T-helper 1 cell (primary cell): ENCODE measurements at places on chromosomes 5 and 9.

DNA sequence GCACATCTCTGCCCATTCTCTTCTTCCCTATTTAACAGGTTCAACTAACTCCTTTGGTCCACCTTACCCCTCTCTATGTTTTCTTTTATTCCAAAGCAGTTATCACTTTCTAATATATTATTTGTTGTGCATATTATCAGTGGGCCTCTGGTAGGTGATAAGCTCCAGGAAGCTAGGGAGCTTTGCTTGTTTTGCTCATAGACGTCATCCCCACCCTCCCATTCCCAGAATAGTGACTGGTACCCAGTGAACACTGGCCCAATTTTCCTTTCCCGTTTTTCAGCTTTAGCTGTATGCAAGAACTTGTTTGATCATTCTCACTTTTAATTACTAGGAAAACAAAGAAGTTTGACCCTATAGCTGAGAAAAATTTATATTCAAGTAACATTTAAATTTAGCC, 6.9 kb downstream of the ABHD17B start:
- DNase-seq, result no peak

DNA sequence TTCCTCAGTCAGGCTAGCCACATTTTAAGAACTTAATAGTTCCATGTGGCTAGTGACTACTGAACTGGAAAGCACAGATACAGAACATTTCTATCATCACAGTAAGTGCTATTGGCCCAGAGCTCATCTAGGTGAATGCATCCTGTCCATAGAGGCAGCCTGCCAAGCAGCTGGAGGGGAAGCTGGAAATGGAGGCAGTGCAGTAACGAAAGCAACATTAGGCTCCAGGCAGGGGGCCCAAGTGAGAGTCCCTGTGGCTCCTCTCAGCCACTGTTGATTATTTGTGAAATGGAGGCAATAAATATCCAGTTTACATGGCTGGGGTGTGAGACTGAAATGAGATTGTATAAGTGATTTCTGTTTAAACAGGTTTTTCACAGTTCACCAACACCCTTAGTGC, 227.2 kb upstream of the KLF9 start:
- DNase-seq, result no peak

- DNase-seq, result no peak
Observed at GRCh38 chr5:172402531-172403188, 51.7 kb downstream of the SH3PXD2B start.

DNA sequence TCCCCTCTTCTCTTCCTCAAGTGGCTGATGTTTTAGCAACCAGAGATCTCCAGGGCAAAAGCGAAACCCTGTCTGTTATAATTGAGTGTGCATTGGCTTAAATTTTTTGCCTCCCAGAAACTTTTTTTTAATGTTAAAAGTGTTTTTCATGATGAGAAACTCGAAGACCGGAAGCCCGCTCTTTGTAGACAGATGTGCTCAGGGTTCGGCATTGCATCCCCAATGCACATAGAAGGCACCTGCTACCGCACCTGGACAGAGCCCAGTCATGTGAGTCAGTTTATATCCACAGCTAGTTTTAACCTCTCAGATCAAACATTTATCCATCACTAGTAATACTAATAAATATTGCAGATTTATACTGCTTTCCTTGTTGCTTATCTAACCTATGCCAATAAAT, 19.5 kb upstream of the NADK2 start:
- no peak for DNase-seq

GRCh38 chr9:134965411-134965810, 47.7 kb upstream of the FCN1 start:
- DNase-seq, result no peak

DNA sequence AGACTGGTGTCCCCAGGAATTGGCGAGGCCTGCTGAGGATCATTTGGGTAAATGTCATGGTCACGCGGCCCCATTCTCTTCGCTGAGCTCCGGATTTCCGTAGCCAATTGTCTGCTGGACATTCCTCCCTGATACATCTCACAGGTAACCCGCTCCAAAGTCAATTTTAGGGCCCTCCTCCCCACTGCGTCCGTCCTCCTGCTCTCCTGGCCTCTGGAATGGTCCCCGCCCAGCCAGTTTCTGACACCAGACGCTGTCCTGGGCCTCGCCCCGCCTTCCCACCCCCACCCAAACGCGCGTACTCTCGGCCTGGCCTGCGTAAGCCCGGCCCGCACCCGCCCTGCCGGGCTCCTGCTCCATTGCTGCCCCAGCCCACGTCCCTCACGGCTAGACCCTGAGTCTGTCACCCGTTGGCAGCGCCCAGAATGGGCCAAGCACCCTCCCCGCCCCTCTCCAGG, 202.0 kb downstream of the AUH start:
- DNase-seq, result no peak

DNA sequence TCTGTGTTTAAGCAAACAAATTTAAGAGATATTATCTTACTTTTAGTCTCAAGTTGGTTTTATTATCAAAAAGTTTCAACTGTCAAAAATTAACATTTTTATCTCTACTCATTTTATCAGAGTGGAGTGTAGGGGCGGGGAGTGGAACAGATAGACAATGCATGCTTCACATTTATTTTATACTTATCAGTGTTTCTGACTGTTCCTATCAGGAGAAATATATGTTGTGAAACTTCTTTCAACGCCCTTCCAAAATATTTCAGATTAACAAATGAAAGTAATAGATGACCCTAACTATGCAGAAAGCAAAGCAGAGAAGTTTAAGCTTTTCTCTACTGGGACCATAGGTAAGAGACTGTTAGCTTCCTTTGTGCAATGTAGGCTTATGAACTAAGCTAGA, 44.9 kb upstream of the MAST4 start:
- no peak for DNase-seq

- DNase-seq, result no peak
Observed at GRCh38 chr5:62720031-62720441, 141.4 kb downstream of the LRRC70 start.

DNA sequence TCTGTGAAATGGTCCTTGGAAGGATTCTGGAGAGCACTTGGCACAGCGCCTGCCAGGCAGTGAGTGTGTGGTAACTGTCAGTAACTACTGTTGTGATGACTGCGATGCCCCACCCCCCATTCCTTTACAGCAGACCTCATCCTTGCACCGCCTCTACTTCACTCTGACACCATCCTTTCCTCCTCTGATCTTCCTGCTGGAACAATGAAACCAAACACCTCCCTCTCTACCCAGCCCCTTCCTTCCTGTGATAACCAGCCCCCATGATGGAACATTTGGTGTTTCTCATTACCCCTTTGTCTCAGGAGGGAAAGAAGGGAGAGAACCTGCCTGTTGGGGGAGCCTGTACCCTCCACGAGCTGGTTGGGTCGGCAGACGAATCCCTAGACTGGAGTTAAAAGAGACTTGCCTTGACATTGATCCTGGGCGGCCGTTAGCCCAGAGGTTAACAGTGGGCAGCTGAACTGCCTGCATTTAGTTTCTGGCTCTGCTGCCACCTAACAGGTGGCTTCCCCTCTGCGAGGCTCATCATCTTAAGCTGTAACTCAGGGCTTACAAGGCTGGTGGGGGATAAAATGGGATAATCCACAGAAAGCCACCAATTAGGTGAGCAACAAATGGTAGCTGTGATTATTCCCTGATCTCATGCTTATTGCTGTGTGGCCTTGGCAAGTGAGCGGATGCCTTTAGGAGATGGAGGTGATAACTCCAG, 34.2 kb upstream of the GRPEL2 start:
- no peak for DNase-seq
